Liver (tissue), 10 donors: ENCODE measurements at places on chromosomes 6 and 20. TPM values are rescaled to one million over a fixed set of nuclear protein-coding genes. Genes with fewer than 3 reads are reported as not detected.

DNA sequence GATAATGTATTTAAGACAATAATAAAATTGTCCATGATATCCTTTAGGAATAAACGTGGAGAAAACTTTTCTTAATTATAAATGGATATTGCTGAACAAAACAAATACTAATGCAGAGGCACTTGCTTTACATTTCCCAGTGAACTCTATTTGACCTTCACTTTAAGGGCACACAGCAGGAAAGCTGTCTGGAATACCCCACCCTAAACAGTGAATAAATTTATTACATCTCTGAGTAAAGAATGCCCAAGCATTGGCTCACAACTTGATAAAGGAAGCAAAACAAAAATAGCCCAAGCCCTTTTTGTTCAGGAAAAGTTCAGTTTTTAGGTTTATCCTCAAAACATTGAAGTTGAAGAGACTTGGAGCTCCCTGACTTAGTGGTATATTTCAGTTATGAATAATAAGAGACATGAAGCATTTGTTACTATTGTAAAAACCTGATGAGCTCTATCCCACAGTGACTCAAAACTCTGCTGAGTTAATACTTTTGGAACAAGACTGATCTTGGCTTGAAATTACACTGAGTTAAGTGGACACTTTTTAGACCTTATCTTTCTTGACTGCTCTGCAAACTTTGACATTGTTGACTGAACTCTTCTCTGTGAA lies 353.9 kb downstream of the BCKDHB start:
- H3K4me1 ChIP-seq = peaks cover 8% of the 10 kb centered on the region
- H3K27ac ChIP-seq = no peak overlapping the region
- H3K4me3 ChIP-seq = no peak overlapping the region
- H3K27me3 ChIP-seq = no peaks in the 10 kb centered on the region

DNA sequence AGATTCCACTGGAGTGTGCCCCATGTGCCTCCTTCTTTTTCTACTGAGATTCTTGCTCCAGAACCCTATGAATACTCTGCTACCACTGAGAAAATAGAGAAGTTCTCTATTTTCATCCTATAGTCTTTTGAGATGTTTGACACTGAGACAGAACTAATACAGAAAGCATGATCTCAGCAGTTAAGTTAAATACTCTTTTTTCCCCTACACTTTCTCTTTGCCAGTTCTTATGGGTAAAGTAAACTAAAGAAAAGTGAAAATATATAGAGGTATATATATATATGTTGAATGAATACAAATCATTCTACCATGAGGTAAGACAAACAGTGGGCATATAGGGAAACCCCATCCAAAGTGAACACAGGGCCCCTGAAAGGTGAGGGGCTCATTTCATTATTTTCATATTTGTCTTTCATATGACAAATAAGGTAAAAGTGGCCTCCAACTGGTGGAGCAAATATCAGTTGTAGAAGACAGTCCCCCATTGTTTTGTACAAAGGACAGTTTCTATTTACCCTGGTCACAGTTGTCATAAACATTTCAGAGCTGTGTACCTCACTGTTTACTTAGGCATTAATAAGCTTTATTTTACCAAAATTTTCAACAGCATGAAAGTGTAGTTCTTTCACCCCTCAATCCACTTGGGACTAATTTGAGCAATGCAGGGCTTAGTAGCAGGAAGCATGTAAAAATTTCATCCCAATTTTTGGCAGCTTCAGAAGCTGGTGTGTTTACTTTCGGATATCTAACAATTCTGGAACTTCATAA lies 188.3 kb upstream of the MARCKS start:
- H3K27ac ChIP-seq = no peak overlapping the region
- H3K36me3 ChIP-seq = no peaks in the 10 kb centered on the region
- no peaks in the 10 kb centered on the region for H3K4me1 ChIP-seq
- H3K4me3 ChIP-seq = no peak overlapping the region

DNA sequence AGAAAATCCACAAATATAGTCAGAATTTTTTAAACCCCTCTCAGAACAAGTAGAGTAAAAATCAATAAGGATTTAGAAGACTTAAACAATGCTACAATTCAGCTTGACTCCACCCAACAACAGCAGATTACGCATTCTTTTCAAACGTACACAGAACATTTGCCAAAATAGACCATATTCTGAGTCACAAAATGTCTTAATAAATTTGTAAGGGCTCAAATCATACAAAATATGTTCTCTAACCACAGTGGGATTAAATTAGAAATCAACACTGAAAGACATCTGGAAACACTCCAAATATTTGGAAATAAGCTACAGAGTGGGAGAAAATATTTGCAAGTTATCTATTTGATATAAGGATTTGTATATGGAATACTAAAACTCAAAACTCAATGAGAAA lies 164.2 kb upstream of the AKAP12 start:
- no peaks in the 10 kb centered on the region for H3K27me3 ChIP-seq
- H3K4me1 ChIP-seq = no peaks in the 10 kb centered on the region
- H3K27ac ChIP-seq = no peak overlapping the region
- no peaks in the 10 kb centered on the region for H3K36me3 ChIP-seq
- no peak for DNase-seq

DNA sequence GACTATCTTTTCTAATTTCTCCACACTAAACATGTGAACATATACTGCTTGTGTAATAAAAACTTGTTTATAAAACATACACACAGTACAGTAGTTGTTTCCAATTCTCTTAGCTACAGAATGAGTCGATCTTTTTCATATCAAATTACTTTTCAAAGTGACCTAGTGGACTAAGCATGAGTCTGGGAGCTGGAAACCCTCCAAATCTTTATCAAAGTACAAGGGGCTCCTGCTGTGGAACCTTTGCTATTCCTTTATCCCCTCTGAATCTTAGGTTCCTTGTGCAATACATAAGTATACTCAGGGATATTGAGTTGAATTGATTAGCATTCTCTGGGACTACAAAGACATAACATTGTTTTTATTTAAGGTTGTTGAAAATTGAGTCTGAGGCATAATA lies 48.7 kb upstream of the TAB2 start:
- no peak overlapping the region for H3K27ac ChIP-seq
- no peaks in the 10 kb centered on the region for H3K36me3 ChIP-seq
- DNase-seq = no peak
- no peaks in the 10 kb centered on the region for H3K27me3 ChIP-seq
- no peak overlapping the region for H3K4me3 ChIP-seq

GRCh38 chr6:123580331-123580730 lies 56.4 kb downstream of the TRDN start:
- H3K27me3 ChIP-seq = no peaks in the 10 kb centered on the region
- H3K27ac ChIP-seq = no peak overlapping the region
- no peak for DNase-seq

DNA sequence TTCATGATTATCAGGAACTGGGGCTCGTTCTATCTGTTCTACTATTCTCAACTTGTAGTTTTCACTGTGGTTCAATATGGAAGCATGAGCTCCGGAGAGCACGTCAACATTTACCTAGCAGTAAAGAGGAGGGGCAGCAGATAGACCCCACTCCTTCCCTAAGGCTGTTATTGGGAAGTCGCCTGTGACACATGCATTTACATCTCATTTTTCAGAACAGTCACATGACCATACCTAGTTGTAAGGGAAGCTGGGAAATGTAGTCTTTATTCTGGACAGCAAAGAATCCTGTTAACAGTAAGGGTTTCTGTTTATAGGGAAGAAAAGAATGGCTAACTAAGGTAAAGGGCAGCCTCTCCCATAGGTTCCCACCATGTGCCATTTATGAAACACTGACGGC lies 158.3 kb downstream of the ZFP64 start:
- H3K27ac ChIP-seq = no peak overlapping the region
- H3K4me3 ChIP-seq = no peak overlapping the region
- H3K27me3 ChIP-seq = no peaks in the 10 kb centered on the region
- no peak for DNase-seq
- H3K36me3 ChIP-seq = no peaks in the 10 kb centered on the region

GRCh38 chr20:10721137-10721896 lies 47.5 kb upstream of the JAG1 start:
- DNase-seq = no peak
- no peaks in the 10 kb centered on the region for H3K27me3 ChIP-seq
- peaks cover under 1% of the 10 kb centered on the region for H3K4me1 ChIP-seq

- no peak overlapping the region for H3K4me3 ChIP-seq
- no peaks in the 10 kb centered on the region for H3K36me3 ChIP-seq
- no peaks in the 10 kb centered on the region for H3K27me3 ChIP-seq
- DNase-seq = no peak
- H3K27ac ChIP-seq = no peak overlapping the region
Measured at GRCh38 chr6:71544906-71545305, 256.3 kb downstream of the OGFRL1 start.

DNA sequence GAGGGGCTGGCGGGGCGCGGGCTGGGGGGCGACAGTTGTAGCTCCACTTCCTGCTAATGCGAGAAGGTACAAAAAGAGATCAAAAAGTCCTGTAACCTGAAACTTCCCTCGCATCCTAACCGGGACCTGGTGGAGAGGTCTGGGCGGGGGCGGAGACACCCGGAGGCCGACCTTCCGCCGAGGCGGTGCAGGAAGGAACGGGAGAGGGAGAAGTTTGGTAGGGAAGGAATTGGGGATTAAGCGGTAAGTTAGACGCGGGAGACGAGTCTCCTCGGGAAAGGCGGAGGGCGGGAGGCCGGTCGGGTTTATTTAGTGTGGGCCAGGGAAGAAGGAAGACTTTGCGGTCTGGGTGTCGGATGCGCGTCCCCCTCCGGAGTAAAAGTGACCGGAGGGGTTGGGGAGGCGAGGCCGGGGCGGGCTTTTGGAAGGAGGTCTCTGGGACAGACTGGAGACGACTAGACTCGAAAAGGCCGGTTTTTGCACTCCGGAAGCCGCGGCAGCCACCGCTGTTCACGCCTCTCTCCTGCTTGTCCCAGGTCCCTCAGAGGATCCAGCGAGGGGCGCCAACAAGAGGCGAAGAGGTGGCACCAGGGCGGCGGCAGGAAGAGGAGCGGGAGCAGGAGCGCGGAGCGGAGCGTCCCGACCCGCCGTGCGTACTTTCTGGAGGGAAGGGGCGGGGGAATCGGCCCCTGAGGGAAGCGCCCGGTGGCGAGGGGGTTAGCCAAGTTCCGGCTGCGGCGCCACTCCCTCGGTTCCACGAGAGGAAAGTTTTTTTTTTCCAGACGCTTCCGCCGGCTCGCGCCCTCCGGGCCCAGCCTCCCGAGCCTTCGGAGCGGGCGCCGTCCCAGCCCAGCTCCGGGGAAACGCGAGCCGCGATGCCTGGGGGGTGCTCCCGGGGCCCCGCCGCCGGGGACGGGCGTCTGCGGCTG lies 734 bp downstream of the TPBG start:
- no peaks in the 10 kb centered on the region for H3K36me3 ChIP-seq
- peaks cover 8% of the 10 kb centered on the region for H3K27me3 ChIP-seq
- H3K4me1 ChIP-seq = peaks cover 23% of the 10 kb centered on the region
- peak overlapping the region; percentile 69 for H3K4me3 ChIP-seq
- peak overlapping the region; percentile 41 for H3K27ac ChIP-seq

DNA sequence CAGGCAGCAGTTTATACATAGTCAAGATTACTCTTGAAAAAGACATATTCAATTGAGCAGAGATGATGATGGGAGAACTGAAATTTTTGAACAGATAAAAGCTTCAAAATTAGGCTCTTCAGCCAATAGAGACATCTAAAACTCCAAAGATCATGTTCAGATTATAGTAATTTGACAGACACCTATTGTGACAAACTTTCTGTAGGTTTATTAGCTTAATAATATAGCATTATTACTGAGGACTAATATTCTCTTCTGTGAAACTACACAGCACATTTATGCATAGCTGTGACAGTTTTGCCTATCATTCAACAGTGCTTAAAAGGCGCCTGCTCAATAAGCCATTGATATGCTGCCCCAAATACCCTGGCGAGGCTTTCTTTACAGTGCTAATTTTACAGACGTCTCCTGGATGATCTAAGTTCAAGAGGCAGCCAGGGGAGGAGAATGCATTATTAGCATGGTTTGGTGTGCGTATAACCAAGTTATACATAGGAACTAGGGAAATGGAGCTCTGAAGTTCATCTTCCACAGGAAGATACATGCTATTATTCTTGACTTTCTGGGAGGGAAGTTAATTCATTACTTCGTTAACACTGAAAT lies 21.5 kb downstream of the PLAGL1 start:
- no peak for DNase-seq
- H3K4me3 ChIP-seq = no peak overlapping the region
- H3K4me1 ChIP-seq = no peaks in the 10 kb centered on the region

DNA sequence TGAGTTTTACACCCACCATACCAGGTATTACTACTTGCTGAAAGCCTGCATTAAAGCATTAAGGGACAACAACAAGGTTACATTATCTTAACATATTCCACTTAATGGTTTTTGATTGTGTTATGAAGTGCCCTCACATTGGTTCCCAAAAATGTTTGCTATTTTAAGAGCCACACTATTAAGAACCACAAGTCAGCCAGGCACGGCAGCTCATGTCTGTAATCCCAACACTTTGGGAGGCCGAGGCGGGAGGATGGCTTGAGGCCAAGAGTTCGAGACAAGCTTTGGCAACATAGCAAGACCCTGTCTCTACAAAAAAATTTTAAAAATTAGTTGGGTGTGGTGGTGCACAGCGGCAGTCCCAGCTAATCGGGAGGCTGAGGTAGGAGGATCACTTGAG lies 28.2 kb downstream of the ATXN1 start:
- H3K4me3 ChIP-seq = no peak overlapping the region
- peaks cover 6% of the 10 kb centered on the region for H3K36me3 ChIP-seq
- no peaks in the 10 kb centered on the region for H3K27me3 ChIP-seq
- DNase-seq = no peak
- H3K4me1 ChIP-seq = peaks cover 1% of the 10 kb centered on the region

HEBP2 gene
- 5.6 TPM for total RNA-seq

GTSF1L gene
- total RNA-seq = not detected

SNAI1 gene
- total RNA-seq = 0.75 TPM
